Pons (tissue), 1 donor: ENCODE measurements at places on chromosomes 3 and 15.

DNA sequence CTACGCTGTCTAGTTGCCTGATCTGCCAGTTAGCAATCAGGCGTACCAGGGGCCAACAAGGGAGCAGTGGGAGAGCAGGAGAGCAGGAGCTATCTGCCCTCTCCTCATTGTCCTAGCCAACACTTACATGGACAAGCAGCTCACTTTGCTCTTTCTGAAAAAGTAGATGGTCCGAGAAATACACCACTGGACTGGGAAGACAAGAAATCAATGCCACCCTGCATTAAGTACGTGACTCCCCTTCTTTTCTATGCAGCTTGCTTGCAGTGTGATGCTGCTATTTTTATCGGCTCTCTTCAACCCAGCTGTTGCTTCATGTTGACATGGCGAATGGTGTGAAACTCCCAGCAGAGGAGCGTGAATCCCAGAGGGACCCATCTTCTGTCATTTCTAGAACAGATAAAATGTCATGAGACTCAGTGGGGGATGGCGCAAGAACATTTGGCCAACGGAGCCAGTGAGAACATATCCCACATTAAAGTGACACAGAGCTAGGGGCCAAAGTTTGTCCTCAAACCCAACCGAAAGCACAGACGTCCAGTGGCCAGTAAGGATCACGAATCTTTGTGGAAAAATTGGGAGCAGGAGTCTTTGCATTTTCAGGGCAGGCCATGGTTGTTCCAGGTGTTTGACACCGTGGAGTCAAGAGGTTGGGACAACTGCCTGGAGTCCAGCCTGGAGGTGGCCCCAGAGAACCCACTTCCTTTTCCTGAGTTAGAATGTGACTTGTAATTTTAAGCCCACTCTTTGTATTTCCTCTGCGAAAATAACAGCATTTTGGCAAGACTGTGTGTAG lies 53.7 kb upstream of the MEF2A start:
- peak; percentile 51 for DNase-seq

GRCh38 chr15:25416693-25417092 lies 22.1 kb downstream of the UBE3A start:
- DNase-seq = no peak

DNA sequence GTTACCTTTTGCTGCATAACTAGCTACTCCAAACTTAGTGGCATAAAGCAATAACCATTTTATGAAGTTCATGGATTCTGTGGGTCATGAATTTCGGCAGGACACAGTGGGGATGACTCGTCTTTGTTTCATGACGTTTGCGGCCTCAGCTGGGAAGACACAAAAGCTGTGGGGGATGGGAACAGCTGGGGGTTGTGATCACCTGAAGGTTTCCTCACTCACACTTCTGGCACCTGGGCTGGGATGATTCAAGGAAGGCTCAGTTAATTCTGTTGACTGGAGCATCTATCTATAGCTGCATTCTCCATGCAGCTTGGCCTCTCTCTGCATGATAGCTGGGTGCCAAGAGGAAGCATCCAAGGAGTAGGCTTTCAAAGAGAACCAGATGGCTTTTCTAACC lies 332.8 kb downstream of the ULK4 start:
- no peak for DNase-seq

- no peak for DNase-seq
Observed at GRCh38 chr3:185988816-185989175, 51.0 kb upstream of the TRA2B start.

- no peak for DNase-seq
Observed at GRCh38 chr3:66001626-66002025, 37.1 kb downstream of the MAGI1 start.
